ENCODE measurements at places on chromosomes 2 and 18. TPM values are rescaled to one million over a fixed set of nuclear protein-coding genes. Genes with fewer than 3 reads are reported as not detected.

Gene LMAN1
- polyA plus RNA-seq, result 14.6 TPM

Gene MZT2A
- 123 TPM for polyA plus RNA-seq

Gene ABCG5
- polyA plus RNA-seq, result not detected

Gene EFHD1
- 6.4 TPM for polyA plus RNA-seq

Gene CFAP53
- polyA plus RNA-seq, result 0.85 TPM

Gene C2orf80
- not detected for polyA plus RNA-seq

DNA sequence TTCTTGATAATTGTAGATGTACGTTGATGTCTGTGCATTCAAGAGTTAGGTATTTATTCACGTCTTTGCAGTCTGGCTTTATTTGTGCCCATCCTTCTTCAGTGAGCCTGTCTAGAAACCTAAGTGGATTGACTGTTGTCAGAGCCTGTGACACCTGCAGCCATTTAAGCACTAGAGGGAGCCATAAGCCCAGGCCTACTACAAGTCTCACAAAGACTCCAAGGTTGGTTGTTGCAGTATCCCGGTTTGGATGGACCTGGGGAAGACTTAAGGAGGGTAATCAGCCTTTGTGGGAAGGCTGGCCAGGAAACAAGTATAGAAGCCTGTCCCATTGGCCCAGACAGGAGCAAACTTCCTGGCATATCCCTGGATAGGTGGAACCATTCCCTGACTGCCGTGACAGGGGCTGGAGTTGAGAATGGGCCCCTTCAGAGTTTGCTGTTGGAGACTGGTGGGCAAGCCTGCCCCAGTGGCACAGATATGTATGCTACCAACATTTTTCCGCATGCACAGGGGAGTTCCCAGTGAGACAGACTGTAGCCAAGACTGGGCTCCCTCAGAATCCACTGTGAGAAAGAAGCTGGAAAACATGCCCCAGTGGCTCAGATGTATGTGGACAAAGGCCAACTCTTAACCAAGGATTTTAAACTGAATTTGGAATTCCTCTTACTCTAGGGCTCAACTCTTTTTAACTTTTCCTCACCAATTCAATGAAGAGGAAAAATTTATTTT is 9.3 kb upstream of the LRRC30 start:
- no peaks in the 10 kb centered on the region for H3K36me3 ChIP-seq
- no peak for DNase-seq
- H3K4me3 ChIP-seq, result no peak overlapping the region
- H3K4me1 ChIP-seq, result no peaks in the 10 kb centered on the region
- no peaks in the 10 kb centered on the region for H3K27me3 ChIP-seq

DNA sequence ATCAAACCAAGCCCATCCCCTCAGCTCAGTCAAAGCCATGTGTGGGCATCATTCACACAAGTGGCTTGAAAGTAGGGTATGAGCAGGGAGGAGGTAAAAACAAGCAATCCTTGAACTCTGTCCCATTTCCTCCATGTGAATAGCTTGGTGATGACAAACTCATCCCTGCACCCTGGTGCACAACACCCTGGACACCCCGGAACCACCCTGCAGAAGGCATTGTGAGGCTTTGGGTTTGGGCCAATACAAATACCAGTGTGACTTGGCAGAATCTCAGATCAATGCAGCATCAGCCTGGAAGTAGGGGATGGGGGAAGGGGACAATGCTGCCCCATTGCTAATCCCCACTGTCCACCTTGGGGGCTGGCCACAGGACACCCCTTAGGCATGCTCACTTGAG is 28.6 kb downstream of the TGFA start:
- no peaks in the 10 kb centered on the region for H3K27me3 ChIP-seq
- H3K27ac ChIP-seq, result peak overlapping the region; percentile 62
- H3K4me1 ChIP-seq, result peaks cover 11% of the 10 kb centered on the region
- H3K36me3 ChIP-seq, result no peaks in the 10 kb centered on the region
- no peak overlapping the region for H3K4me3 ChIP-seq

DNA sequence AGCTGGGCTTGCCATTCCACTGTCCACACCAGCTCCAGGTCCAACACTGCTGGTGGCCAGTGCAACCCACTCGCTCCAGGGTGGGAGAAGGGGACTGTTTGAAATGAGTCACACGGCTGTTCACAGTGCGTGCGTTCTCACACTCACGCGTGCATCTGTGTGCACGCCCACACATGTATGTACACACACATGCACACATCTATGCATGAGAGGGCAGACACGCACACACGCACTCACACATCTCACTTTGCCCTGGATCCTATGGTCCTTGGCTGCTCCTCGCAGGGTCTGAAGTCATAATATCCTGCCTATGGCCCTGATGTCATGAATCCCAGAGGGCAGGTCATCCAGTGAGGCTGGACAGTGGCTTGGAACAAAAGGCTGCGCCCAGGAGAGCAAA is 182.8 kb downstream of the EIPR1 start:
- H3K4me1 ChIP-seq, result no peaks in the 10 kb centered on the region
- no peak overlapping the region for H3K4me3 ChIP-seq
- H3K36me3 ChIP-seq, result peaks cover 69% of the 10 kb centered on the region
- no peaks in the 10 kb centered on the region for H3K27me3 ChIP-seq
- H3K27ac ChIP-seq, result no peak overlapping the region

- no peak for DNase-seq
- no peak overlapping the region for H3K27ac ChIP-seq
- no peak overlapping the region for H3K4me3 ChIP-seq
- no peaks in the 10 kb centered on the region for H3K27me3 ChIP-seq
- H3K36me3 ChIP-seq, result no peaks in the 10 kb centered on the region
Observed at GRCh38 chr2:12116228-12116750, 369.9 kb downstream of the LPIN1 start.

DNA sequence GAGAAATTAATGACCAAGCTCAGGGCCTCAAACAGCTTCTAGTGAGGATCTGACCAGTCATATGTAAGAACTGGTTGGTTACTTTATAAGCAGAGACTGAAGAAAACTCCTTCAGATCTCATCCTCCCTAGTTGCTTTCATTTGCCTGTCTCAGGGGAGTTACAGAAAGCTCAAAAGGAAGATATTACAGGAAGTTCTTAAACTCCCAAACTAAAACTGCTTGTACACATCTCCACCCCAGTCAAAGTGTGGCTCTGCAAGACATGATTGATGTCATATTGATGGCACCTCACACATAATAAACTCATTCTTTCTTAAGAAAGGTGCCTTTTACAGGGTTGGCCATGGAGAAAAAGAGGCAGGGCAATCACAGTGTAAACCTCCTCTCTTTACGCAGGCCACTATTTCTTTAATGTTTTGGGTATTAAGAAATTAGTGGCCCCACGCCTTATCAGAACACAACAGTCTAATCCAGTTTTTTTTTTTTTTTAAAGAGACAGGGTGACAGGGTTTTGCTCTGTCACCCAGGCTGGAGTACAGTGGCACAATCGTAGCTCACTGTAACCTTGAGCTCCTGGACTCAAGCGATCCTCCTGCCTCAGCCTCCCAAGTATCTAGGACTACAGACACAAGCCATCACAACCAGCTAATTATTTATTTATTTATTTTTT is 62.6 kb upstream of the STK17B start:
- no peaks in the 10 kb centered on the region for H3K36me3 ChIP-seq
- no peaks in the 10 kb centered on the region for H3K27me3 ChIP-seq
- no peak overlapping the region for H3K4me3 ChIP-seq
- H3K4me1 ChIP-seq, result peaks cover 40% of the 10 kb centered on the region

DNA sequence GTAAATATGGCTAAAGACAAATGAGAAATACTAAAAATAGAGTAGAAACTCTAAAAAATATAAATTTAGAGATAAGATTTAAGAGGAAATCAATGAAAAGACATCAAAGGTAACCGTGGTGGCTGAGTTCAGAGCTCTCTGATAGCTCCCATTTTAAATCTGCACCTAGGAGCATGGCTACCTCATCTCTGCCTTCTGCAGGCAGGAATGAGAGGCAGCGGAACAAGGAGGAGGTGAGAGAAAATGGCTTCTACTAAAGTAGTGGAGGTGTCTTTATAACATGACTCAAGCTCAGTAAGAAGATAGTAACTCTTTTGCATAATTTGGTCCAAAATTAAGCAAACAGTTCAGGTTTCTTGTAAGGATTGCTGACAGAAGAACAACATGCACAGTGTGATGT is 758.7 kb upstream of the FSHR start:
- H3K36me3 ChIP-seq, result no peaks in the 10 kb centered on the region
- no peak overlapping the region for H3K27ac ChIP-seq
- DNase-seq, result no peak
- H3K27me3 ChIP-seq, result no peaks in the 10 kb centered on the region
- no peak overlapping the region for H3K4me3 ChIP-seq

- H3K27ac ChIP-seq, result no peak overlapping the region
- H3K4me1 ChIP-seq, result no peaks in the 10 kb centered on the region
- no peaks in the 10 kb centered on the region for H3K27me3 ChIP-seq
- H3K4me3 ChIP-seq, result no peak overlapping the region
- no peaks in the 10 kb centered on the region for H3K36me3 ChIP-seq
- DNase-seq, result no peak
Observed at GRCh38 chr2:220811115-220811514, 761.0 kb downstream of the EPHA4 start.

DNA sequence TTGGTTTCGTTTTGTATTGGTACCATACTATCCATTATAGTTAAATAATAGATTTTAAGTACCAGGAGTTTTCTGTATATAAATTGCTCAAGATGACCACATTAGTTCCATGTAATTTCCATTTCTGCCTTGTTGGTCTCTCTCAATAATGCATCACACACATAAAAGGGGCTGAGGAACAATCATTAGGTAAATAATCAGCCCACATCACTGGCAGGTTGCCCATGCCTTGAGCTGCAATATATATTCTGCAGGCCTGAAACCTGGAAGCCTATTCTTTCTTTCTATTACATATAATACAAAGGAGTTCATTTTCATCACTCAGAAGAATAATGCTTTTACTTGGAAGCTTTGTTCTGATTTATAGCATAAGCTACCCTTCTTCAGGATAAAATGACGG is 616.1 kb upstream of the PKDCC start:
- H3K27ac ChIP-seq, result no peak overlapping the region
- H3K4me1 ChIP-seq, result no peaks in the 10 kb centered on the region
- no peak for DNase-seq
- no peaks in the 10 kb centered on the region for H3K36me3 ChIP-seq
- no peak overlapping the region for H3K4me3 ChIP-seq

- H3K4me3 ChIP-seq, result no peak overlapping the region
- H3K36me3 ChIP-seq, result no peaks in the 10 kb centered on the region
- no peaks in the 10 kb centered on the region for H3K27me3 ChIP-seq
- no peak overlapping the region for H3K27ac ChIP-seq
- DNase-seq, result no peak
Observed at GRCh38 chr18:46379323-46379950, 275.3 kb downstream of the HAUS1 start.

- no peak for DNase-seq
- H3K36me3 ChIP-seq, result no peaks in the 10 kb centered on the region
- no peaks in the 10 kb centered on the region for H3K27me3 ChIP-seq
Observed at GRCh38 chr2:45965871-45966498, 314.5 kb downstream of the PRKCE start.
